ENCODE measurements at places on chromosomes 7 and 10. TPM values are rescaled to one million over a fixed set of nuclear protein-coding genes. Genes with fewer than 3 reads are reported as not detected.
A peak's percentile ranks its signal among the peaks of the same experiment; 100 is the strongest.

DNA sequence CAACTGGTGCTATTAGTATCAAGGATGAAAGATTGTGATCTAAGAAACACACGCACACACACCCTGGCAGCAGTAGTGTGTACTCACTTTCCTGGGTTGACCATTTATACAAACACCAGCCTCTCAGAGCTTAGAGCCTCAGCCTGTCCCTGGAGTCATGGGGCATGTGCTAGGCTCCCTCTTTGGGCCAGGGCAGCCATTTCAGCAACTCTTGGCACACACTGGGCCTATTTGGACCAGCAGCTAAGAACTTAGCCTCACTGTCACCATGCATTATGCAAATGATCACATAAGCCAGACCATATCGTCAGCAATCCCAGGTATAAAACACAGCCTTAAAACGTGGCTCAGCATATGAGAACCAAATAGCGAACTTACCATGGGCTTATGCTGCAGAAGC, 51.3 kb downstream of the GLI3 start:
- DNase-seq, result no peak

DNA sequence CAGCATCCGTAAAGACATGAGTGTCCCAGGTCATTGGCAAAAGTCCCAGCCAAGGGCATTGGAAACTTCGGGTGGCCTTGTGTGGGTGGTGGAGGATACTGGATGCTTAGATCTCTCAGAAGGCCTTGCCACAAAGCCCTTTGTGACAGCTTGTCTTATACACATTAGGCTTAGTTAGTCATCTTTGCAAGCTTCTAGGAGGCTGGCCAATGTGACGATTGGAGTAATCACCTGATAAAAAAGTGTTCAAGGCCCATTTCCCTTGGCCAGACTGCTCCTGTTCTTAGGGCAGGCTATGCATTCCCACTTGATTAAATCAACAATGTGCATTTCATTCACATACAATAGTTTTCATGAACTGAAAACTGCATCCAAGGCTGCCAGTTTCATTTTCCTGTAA, 26.9 kb downstream of the NPS start:
- no peak for DNase-seq

DNA sequence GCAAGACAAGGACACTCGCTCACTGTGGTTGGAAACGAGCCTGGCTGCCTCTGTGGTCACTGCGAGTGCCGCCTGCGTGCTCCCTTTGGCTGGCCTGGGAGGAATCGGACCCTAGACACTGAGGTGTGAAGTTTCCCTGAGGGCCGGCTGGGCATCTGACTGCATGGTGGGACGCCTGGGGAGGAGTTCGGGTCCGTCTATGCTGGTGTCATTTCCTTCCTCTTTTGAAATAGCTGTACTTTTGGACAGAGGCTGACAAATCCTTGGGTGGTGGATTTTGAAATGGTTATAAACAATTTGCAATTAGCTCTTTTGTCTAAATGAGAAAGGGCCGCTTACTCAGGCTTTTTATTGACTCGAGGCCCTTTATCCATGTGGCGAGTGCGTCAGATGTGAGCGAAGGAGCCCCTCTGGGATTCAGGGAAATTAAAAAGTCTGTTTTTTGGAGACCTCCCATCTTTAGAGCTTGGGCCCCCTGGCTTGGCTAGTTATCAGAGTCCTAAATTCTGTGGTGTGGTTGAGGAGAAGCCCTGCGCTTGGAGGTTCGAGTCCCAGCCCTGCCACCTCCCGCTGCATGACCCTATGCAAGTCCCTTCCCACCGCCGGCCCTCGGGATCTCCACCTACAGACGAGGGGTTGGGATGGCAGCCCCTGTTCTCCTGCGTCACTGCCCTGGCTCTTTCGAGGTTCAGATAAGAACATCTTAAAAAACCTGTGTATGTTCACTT, 147.1 kb downstream of the RGS10 start:
- peak; percentile 75 for DNase-seq

DNA sequence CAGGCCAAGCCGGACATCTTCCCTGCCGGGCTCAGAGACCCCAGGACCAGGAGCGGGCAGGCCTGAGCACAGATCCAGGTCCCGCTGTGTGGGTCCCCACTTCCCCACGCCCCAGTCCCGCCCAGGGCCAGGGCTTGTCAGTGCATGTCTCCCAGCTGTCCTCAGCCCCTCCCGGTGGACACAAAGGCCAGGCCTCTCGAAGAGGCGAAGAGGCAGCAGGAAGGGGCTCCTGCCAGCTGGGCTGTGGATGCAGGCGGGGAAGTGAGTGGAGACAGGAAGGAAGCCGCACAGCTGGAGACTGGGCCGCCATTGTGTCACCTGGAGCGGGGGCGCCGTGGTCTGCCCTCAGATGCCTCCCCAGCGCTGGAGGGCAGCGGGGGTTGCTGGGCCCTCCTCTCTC, 4.8 kb downstream of the GRIFIN start:
- DNase-seq, result peak; percentile 86

DNA sequence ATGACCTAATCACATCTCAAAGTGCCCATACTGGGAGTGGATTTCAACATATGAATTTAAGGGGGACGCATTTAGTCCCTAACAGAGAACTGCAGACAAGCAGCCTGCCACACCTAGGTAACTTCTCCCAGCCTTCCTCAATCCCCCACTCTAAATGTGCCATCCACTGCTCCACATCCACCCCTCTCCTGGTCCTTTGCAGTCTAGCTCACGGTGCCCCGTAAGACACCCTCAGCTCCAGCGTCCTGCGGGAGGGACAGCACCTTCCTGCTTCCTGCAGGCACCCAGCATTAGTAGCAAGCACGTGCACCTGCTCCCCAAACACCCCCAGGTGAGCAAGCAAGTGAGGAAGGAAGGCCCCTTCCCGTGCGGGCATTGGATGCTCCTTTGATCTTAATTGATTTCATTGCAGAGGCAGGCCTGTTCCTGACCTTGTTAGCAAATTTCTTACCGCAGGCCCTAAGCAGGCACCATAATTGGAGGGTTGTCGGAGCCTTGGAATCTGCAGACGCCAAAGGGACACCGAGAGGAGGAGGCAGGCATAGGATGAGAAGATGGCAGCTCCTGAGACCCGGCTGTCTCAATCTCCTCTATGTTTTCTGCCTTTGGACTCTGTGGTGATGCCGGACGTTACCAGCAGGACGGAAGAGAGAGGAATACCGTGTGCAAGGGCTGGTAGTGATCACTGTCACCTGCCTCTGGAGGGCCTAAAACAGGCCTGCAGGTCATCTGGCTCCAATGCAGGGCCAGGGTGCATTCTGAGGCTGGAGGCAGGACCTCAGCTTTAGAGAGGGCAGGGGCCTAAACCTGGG, 75.8 kb upstream of the CHST15 start:
- no peak for DNase-seq

DNA sequence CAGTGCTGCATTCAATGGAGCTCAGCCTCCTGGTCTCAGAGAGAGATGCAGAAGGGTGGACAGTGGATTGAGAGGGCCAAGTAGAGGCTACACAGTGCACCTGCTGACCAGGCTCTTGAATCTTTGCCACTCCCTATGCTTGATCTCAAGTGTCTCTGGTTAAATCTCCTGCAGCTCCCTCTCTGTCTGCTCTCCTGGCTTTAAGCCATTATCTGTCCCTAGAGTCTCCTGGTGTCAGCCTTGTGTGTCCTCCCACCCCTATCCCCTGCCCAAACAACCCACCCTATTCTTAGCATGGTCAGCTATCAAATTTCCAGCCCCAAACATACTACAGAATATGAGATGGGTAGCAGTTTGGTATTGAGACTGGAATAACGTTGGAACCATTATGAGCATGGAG, 479.3 kb upstream of the CELF2 start:
- DNase-seq, result no peak

- no peak for DNase-seq
Observed at GRCh38 chr10:13195016-13195415, 33.7 kb downstream of the MCM10 start.

DNA sequence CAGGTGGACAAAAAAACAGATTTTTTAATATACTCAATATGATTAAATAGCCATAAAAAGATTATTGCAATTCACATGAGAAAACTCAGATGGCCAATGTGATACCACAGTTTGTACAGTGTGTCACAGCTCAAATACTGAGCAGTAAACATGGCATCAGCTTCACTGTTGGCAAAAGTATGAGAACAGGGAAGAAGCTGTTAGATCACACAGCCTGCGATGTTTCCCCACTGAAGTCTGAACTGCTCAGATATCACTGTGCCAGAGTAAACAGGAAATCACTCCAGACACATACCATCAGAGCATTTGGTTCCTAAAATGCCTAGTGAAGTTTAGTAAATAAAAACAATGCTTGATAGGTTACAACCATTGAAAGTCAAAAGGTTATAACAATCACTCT, 347.8 kb downstream of the ETV1 start:
- DNase-seq, result no peak

DNA sequence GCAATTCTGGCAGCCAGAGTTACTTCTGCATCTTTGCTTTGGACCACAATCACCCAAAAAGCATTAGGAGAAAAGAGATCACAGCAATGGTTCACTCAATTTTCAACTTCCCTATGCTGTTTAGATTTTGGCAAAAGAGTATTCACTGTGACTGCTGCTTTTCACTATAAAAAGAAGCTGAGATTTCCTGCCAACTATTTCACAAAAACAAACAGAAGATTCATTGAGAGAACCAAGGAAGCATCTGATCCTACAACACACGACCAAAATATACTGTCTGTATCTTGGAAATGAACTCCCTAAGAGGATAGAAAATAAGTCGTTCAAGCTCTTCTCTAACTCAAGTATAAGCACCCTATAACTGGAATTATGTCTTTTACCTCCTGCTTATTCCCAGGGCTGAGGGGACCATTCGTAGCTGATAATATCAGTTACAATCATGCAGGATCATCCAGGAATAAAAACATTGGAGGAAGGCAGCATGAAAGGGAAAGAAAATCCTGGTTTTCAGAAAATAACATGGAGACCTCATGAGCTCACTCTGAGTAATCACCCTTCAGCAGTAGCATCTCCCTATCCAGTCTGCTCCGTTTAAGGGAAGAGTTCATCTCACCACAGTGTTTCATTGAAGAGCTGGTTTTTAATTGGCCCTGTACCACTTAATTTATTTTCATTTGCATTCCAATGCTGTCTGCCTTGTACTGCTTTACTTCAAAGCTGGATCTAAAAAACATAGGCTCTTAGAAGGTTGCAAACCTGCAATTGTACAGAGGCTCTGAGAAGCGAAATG, 256.2 kb downstream of the PAXIP1 start:
- DNase-seq, result no peak

GRCh38 chr10:67087135-67087425, 161.2 kb downstream of the LRRTM3 start:
- no peak for DNase-seq

- DNase-seq, result no peak
Observed at GRCh38 chr10:88165849-88166271, 302.4 kb downstream of the PTEN start.

DNA sequence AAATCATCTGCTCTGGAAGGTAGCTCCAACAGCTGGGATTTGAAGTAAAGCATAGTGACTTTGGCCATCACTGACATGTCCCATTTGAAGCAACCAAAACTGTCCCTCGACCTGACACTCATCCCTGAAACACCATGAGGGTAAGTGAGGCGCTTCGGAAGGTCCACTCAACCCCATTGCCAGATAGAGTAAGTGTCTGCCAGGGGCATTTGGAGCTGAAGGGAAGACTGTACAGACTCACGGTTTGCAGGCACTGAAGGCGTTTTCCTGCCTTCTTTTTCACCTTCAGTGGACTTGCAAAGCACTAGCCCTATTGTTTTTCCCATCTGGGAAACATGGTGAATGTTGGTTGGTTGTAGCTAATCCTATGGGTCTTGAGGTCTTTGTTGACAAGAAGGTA, 57.6 kb downstream of the IKZF1 start:
- DNase-seq, result no peak

- peak; percentile 58 for DNase-seq
Observed at GRCh38 chr10:6052247-6053221, 9.6 kb downstream of the IL2RA start.

GRCh38 chr10:106401161-106401560, 763.3 kb downstream of the SORCS1 start:
- DNase-seq, result no peak

DNA sequence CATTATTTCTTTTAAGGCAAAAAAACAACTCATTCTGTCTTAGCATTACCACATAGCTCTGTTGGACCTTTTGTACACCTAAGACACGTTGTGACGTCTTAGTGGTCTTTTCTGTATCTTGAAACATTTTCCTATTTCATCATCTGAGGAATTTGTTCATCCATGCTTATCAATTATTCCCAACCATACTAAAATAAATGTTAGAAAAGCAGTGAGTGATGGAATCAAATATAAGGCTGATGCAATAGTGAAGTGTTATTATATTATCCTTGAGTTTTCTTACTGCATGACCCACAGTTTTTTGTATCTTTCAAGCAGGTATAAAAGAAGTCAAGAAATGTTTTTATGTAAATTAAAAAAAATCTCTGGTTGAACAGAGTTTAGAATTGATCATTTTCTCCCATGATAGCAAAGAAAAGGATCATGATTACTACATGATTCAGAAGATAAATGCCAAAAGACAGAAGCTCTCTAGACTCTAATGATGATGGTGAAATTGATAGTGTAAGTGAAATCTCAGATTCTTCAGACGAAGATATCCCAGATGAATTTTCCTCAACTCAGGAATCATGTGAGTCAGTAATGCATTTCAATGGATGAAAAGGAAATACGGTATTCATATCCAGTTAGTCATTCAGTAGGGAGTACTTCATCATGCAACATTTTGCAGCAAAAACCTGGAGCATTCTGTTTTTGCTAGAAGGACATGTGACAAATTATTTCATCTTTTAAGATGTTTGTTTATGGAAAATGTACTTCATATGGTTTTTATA, 51.4 kb downstream of the CELF2 start:
- DNase-seq, result no peak

DNA sequence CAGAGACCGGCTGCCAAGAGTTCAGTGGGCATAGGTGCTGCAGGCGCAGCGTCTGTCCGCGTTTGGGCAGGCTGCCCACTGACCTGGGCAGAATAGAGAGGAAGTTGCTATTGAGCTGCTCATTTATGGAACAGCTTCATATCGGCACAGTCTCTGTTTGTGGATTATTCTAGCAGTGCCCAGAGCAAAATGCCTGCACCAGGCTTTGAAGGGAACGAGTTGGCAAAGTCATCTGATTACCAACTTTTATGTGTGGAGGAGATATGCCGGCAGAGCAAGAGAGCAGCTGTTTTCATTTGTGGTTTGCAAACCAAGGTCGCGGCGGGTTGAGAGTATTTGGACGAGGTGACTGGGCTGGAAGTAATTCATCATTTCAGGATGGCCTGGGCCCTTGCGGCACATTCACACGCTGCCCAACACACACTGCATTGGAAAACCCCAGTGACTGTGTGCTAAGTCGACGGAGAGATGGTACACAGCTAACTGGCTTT, 228.5 kb downstream of the TCERG1L start:
- peak; percentile 48 for DNase-seq

The KCNIP2 gene
- total RNA-seq, result 2.0 TPM

The SPACDR gene
- total RNA-seq, result not detected

The SEMA3D gene
- 3.8 TPM for total RNA-seq

The SAP25 gene
- total RNA-seq, result 1.9 TPM

The GPR15LG gene
- not detected for total RNA-seq

The MRLN gene
- not detected for total RNA-seq

The LIPJ gene
- total RNA-seq, result not detected

The IGFBP3 gene
- 330 TPM for total RNA-seq

The NUB1 gene
- 60.9 TPM for total RNA-seq
